ENCODE measurements at places on chromosomes 1 and 21. TPM values are rescaled to one million over a fixed set of nuclear protein-coding genes. Genes with fewer than 3 reads are reported as not detected.

SLC9C2 gene
- not detected for total RNA-seq

PRELP gene
- 1.3 TPM for total RNA-seq

ARID4B gene
- total RNA-seq = 16.3 TPM

GPX7 gene
- total RNA-seq = 21.6 TPM

CENPF gene
- 3.5 TPM for total RNA-seq

Data from cardiac ventricle fibroblast (primary cell).